ENCODE measurements at places on chromosomes 13 and 19.

DNA sequence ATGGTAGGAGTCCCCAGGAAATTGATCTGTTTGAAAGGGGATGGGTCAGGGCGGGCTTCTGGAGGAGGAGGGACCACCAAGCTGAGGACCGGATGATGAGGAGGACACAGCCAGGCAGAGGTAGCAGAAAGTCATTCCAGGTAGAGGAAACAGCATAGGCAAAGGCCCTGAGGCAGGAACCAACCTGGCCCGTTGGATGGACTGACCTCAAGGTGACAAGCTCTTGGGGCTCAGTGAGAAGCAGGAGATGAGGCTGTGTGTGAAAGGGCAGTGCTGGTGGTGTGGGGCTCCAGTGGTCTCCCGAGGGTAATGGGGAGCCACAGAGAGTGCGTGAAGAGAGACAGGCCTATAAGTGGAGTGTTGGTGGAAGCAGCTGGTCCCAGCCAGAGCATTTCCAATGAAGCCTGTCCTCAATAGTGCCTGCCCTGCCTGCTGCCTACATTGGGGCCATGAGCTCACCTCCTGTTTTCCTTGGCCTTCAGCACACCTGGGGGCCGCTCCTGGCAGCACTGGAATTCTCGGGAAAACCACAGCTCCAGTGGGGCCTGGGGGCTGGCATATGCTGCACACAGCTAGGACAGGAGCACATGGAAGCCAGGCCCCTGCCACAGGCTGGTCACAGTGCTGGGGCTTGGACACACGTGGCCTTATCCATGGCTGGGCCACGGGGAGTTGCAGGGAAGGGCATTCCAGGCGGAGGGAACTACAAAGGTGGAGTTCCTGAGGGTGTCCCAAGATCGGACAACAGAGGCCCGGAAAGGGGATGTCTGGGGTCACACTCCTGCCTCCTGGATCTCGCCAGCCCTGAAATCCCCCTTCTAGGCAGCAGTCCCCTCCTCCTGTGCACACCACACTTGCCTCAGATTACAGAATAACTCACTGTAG, 2.3 kb upstream of the COMP start:
- DNase-seq = no peak

GRCh38 chr19:49415102-49415809, 8.0 kb downstream of the PTH2 start:
- no peak for DNase-seq

DNA sequence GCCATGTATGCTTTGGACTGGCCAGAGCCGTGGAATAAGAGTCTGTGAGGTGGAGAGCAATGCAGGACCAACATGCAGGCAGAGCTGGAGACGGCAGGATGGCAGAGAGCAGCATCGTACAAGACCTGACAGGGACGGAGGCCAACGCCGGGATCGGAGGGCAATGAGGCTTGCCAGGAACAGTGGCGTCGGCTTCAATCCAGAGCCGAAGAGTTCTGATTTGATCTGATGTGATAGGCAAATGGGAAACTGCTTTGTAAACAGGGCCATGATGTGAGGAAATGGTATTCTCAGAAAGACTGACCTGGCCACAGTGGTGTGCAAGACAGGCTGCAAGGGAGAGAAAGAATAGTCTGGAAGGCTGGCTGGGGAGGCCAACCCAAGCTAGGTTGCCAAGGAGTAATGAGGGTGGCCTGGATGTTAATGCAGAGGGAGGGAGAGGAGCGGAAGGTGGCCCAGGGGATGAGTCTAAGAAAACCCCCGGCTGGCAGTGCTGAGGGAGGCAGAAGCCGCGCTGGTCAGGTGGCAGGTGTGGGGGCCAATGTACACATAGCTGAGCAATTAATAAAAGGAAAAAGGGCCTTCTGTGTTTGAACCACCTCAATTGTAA, 26.7 kb downstream of the RCBTB2 start:
- DNase-seq = no peak

GRCh38 chr19:51259348-51260245, 8.7 kb downstream of the SIGLECL1 start:
- DNase-seq = no peak

DNA sequence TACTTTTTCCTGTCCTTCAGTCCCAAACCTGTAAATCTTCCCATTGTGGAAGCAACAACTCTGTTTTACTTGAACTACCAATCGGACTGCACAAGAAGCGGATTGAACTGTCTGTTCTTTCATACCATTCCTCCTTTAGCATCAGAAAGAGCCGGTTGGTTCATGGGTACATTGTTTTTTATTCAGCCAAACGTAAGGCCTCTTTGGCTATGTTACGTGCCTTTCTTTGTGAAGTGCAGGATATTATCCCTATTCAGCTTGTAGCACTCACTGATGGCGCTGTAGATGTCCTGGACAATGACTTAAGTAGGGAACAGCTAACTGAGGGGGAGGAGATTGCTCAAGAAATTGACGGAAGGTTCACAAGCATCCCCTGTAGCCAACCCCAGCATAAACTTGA, 60.3 kb downstream of the ARHGAP35 start:
- no peak for DNase-seq
